ENCODE measurements at places on chromosomes 2 and 18.
A peak's percentile ranks its signal among the peaks of the same experiment; 100 is the strongest.

GRCh38 chr2:23493846-23494245 lies 108.9 kb downstream of the KLHL29 start:
- peaks cover 35% of the 10 kb centered on the region for H3K4me1 ChIP-seq
- no peaks in the 10 kb centered on the region for H3K27me3 ChIP-seq
- ATAC-seq, result no peak
- H3K27ac ChIP-seq, result no peak overlapping the region
- H3K4me3 ChIP-seq, result no peak overlapping the region

DNA sequence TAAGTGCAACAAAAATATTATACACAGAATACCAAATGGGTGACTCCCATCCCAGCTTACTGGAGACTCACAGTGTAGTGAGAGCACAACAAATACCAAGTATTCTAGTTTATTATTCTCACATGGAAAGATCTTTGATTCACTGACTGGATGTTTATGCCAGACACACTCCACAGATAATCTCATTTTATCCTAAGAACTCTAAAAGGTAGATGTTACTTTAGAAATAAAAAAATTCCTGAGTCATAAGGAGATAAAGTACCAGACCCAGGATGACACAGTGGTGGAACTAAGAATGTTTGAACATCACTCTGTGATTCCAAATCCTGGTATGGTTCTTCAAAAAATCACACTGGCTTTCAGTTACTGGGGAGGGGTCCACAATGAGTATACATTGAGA lies 136.2 kb downstream of the CDH2 start:
- no peak overlapping the region for H3K4me3 ChIP-seq
- H3K27ac ChIP-seq, result no peak overlapping the region
- H3K36me3 ChIP-seq, result no peaks in the 10 kb centered on the region
- ATAC-seq, result no peak

DNA sequence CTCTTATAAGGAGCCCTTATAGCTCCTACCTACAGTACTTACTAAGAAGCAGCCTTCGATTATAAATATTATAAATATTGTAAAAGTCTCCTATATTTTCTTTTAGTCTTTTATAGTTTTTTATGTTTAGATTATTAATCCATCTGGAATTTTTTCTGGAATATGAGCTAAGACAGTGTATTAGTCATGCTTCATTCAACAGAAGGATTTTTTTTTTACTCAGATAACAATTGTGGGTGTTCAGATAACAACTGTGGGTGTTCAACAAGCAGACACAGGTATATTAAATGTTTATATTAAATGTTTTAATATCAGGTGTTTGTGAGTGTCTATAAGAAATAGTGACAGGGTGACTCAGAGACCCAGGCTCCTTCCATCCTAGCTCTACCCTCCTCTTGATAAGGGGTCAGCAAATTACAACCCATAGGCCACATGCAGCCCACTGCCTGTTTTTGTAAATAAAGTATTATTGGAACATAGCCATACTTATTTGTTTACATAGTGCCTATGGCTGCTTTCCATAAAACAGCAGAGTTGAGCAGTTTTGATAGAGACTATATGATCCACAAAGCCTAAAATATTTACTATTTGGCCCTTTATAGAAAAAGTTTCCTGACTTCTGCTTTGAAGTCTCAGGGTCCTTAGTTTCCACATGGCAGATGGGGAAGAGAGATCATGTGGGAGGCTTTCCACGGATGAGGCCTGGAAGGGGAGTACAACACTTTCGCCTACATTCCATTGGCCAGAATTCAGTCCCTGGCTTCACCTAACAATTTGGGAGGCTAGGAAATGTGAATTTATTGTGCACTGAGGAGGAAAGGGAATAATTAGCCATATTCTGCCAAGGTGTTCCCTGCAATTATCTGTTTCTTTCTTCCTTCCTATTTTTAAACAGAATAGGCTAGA lies 4.3 kb upstream of the SPATS2L start:
- no peak overlapping the region for H3K4me3 ChIP-seq
- H3K36me3 ChIP-seq, result no peaks in the 10 kb centered on the region
- no peak for ATAC-seq
- no peak overlapping the region for H3K27ac ChIP-seq

GRCh38 chr2:91839904-91840868 lies 3031.0 kb upstream of the TEKT4 start:
- H3K27me3 ChIP-seq, result peaks cover 56% of the 10 kb centered on the region
- no peak for ATAC-seq
- H3K4me3 ChIP-seq, result peak overlapping the region; percentile 37
- no peaks in the 10 kb centered on the region for H3K36me3 ChIP-seq
- H3K4me1 ChIP-seq, result peaks cover 10% of the 10 kb centered on the region

DNA sequence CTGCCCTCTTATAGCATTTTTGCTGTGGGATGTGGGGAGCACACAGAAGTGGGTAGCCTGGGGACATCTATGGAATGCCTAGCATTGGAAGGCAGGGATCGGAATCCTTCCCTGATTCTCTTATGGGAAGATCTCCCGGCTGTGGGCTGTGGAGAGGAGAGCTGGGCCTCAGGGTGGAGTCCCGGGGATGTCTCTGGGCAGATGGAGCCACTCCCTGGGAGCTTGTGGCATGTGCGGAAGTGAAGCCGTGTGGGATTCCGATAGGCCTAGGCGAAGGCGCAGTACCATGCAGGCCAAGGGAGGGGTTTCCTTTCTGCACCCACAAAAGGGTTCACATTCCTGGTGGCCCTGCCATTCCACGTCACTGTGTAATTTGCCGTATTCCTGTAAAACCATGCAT lies 87.9 kb downstream of the GLI2 start:
- H3K4me3 ChIP-seq, result no peak overlapping the region
- H3K4me1 ChIP-seq, result peaks cover 63% of the 10 kb centered on the region
- no peak for ATAC-seq

GRCh38 chr2:148173168-148173567 lies 152.3 kb downstream of the MBD5 start:
- no peaks in the 10 kb centered on the region for H3K27me3 ChIP-seq
- peaks cover 7% of the 10 kb centered on the region for H3K36me3 ChIP-seq
- no peaks in the 10 kb centered on the region for H3K4me1 ChIP-seq
- ATAC-seq, result no peak
- no peak overlapping the region for H3K4me3 ChIP-seq

- H3K4me3 ChIP-seq, result no peak overlapping the region
- ATAC-seq, result peak; percentile 44
- peaks cover 64% of the 10 kb centered on the region for H3K4me1 ChIP-seq
- H3K36me3 ChIP-seq, result peaks cover 8% of the 10 kb centered on the region
These were observed 105.6 kb downstream of the FEZ2 start for GRCh38 chr2:36492216-36492945.

DNA sequence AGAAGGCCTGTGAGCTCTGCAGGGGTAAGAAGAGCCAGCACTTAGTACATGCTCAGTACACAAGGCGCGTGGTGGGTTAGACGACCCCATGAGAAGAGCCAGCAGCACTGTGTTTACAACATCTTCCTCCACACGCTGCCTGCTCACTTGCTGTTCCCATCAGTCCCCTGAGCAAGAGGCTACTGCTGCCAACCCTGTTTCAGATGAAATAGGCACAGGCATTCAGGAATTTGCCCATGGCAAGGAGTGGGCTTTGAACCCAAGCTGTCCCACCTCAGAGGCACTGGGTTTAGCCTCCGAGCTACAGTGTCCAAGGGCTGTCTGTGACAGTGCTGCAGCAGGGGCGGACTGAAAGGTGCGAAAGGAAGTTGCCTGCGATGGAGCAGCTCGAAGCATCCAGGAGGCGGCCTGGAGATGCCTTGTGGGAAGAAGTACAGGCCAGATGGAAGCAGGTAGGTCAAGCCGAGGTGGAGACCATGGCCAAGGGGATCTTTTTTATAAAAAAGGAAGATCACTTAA lies 121.5 kb upstream of the PXDN start:
- no peak overlapping the region for H3K27ac ChIP-seq
- no peaks in the 10 kb centered on the region for H3K4me1 ChIP-seq
- H3K36me3 ChIP-seq, result no peaks in the 10 kb centered on the region
- no peak overlapping the region for H3K4me3 ChIP-seq
- ATAC-seq, result no peak

DNA sequence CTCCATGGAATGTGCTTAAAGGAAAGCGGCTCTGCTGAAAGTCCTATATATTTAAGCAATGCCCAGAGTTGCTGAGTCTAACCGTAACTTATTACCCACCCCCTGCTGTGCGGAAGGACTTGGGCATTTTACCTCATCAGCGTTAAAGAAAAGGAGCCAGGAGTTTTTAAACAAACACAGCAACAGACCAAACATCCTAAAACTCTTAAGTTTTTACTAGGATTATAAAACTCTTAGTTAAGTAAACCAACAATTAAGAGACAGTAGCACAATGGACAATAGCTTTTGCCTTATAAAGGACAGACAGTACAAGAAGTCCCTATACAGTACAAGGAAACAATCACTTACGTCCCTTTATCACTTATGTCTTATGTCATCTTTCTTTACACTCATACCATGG lies 90.2 kb downstream of the ZNF521 start:
- no peak for ATAC-seq
- no peaks in the 10 kb centered on the region for H3K27me3 ChIP-seq
- H3K4me3 ChIP-seq, result no peak overlapping the region
- H3K27ac ChIP-seq, result no peak overlapping the region

GRCh38 chr2:151182899-151183809 lies 78.5 kb downstream of the RBM43 start:
- no peaks in the 10 kb centered on the region for H3K36me3 ChIP-seq
- no peaks in the 10 kb centered on the region for H3K27me3 ChIP-seq
- no peaks in the 10 kb centered on the region for H3K4me1 ChIP-seq
- no peak for ATAC-seq
- no peak overlapping the region for H3K4me3 ChIP-seq

DNA sequence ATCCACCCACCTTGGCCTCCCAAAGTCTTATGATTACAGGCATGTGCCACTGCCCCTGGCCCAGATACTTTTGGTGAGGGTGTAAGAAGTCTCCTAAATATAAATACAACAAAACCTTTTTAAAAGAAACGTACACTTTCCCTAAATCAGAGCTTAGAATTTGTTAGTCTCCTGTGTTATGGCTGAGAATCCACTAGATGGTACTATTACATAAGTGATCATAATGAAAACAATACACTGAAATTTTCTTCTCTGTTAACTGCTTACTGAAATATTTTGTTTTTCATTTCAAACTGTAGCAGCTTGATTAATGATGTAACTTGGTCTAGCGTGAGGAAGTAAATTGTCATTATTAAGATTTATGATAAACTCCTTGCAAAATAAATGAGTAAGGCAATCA lies 74.8 kb upstream of the FAM98A start:
- no peaks in the 10 kb centered on the region for H3K4me1 ChIP-seq
- H3K4me3 ChIP-seq, result no peak overlapping the region
- no peaks in the 10 kb centered on the region for H3K36me3 ChIP-seq
- no peak overlapping the region for H3K27ac ChIP-seq
- no peaks in the 10 kb centered on the region for H3K27me3 ChIP-seq
- ATAC-seq, result no peak

DNA sequence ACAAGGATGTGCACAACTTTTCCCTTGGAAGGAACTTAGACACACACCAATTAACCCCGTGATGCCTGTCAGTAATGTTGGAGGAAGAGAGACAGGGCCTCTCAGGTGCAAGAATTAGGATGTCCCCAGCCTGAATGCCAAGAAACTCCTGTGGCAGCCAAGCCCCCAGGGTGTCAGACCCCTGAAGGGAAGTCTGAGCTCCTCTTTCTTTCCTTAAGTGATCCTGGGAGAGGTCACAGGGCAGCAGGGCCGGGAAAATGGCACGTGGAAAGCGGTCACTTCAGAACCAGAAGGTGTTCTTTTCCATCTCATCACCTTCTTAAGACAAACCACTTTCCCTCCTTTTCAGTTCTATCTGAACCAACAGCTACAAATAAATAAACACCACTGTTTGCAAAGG lies 185.9 kb downstream of the ANAPC1 start:
- no peak for ATAC-seq
- H3K27me3 ChIP-seq, result no peaks in the 10 kb centered on the region
- no peaks in the 10 kb centered on the region for H3K4me1 ChIP-seq
- H3K4me3 ChIP-seq, result no peak overlapping the region

GRCh38 chr2:182406221-182406620 lies 20.6 kb downstream of the PDE1A start:
- H3K27ac ChIP-seq, result no peak overlapping the region
- no peaks in the 10 kb centered on the region for H3K27me3 ChIP-seq
- no peak for ATAC-seq
- no peak overlapping the region for H3K4me3 ChIP-seq
- H3K4me1 ChIP-seq, result no peaks in the 10 kb centered on the region

- ATAC-seq, result no peak
- peak overlapping the region; percentile 80 for H3K27ac ChIP-seq
- H3K36me3 ChIP-seq, result no peaks in the 10 kb centered on the region
- no peaks in the 10 kb centered on the region for H3K27me3 ChIP-seq
- peaks cover 25% of the 10 kb centered on the region for H3K4me1 ChIP-seq
- H3K4me3 ChIP-seq, result no peak overlapping the region
These were observed 23.7 kb downstream of the BABAM2 start for GRCh38 chr2:27914041-27914804.

Measured in gastroesophageal sphincter (tissue), 4 donors.